ENCODE measurements at places on chromosomes 5 and 9.

GRCh38 chr5:25345240-25345771, 700.5 kb upstream of the CDH10 start:
- DNase-seq = no peak

DNA sequence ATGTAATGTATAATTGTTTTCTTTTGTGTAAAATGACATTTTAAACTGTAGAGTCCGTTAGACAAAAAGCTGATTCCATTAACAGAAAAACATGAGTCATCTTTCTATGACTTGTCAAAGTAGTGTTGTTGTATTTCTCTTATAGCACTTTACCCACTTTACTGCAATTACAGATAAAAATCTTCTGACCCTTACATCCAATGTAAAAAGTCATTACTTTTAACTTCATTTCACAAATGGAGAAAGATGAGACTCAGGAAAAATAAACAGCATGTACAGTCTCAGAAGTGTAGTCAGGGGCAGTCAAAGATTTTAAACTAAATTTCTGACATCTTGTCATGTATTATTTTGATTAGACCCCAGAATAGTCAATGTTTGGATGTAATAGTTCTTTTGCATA, 146.6 kb downstream of the CTNND2 start:
- no peak for DNase-seq

DNA sequence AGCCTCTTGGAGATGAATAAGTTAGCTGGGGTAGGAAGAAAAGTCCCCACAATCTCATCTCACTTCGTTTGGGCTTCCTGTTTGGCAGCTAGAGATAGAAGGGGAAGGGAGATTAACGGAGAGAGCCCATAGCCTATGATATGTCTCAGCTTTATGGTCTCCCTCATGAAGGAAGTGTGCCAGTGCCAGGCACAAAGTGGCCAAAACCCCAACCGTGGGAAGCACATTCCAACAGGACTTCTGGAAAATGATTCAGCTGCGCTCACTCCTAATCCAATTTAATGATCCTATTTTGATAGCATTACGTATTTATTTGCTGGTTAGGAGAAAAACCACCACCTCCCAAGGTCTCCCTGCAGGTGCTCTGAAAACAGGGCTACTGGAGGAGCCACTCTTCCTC, 303.1 kb upstream of the CLINT1 start:
- no peak for DNase-seq

- DNase-seq = peak; percentile 14
These were observed 58.9 kb upstream of the MCCC2 start for GRCh38 chr5:71528206-71528605.

GRCh38 chr5:7673658-7674057, 177.3 kb downstream of the CFAP90 start:
- DNase-seq = no peak

- no peak for DNase-seq
These were observed 881.1 kb upstream of the DMAC1 start for GRCh38 chr9:8680658-8681057.

DNA sequence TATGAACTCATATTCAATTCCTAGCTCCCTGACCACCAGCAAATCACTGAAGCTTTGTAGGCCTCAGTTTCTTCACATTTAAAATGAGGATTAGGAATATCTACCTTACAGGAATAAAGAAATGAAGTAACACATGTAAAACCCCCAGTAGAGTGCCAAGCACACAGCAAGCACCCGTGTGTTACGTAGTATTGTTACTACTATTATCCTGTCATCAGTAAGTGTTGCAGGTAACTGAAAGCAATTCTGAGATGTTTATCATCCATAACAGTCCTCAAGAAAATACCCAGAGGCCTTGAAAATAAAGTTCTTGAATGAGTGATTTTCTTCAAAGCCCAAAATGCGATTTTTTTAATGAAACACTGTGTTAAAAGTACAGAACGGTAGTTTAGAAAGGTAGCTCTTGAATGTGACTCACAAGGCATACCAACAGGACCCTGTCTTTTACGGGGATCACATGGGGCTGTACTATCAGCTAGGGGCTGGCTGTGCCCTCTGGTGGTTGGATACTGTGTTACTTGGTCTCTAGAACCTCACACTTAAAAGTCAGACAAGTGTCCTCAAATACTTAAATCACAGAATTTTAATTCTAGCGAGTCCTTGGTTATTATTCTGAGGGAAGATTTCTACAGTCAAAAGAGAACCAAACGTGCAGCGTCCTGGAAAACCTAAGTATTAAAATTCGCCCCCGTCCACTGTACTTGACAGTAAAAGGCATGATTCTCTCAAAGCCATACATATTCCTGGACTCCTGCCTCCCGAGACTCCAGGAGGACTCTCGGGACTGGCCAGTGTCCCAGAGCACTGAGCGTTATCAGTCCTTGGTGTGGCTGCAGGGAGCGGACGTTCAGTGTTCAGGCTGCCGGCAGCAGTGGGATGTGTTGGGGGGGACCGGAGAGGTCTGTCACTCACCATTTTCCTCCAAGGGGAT, 725 bp downstream of the NDUFB6 start:
- peak; percentile 89 for DNase-seq

DNA sequence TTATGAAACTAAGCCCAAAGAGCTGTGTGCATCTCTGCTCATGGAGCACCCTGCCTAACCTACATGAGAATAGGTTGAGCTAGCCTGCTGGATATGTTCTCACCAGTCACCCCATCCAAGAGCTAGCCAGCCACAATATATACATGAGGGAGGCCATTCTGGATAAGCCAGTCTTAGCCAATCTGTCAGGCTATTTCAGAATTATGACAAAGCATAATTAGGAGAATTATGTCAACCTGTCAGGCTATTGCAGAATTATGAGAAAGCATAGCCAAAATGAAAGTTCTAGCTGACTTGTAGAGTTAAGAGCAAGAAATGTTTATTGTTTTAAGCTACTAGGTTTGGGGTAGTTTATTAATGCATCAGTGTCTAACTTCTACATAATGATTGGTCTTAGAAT, 189.8 kb downstream of the WDR70 start:
- no peak for DNase-seq

- no peak for DNase-seq
These were observed 510.4 kb downstream of the CCDC171 start for GRCh38 chr9:16063241-16063591.

- peak; percentile 9 for DNase-seq
These were observed 961 bp downstream of the DPP7 start for GRCh38 chr9:137113385-137114159.

DNA sequence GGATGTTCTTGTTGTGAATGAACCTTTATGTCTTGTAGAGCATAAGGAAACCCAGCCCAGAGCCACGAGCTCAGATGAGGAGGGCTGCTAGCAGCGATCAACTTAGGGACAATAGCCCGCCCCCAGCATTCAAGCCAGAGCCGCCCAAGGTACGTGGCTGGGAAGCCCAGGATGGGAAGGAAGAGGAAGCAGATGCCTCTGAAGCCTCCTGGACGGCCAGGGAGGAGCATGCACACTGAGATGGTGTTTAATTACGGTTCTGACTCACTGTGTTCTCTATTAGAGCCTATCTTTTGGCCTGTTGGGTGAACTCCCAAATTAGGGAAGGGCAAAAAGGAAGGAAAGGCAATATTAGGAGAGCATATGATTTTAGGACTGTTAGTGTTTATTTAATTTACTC, 75.3 kb downstream of the TJP2 start:
- peak; percentile 10 for DNase-seq

DNA sequence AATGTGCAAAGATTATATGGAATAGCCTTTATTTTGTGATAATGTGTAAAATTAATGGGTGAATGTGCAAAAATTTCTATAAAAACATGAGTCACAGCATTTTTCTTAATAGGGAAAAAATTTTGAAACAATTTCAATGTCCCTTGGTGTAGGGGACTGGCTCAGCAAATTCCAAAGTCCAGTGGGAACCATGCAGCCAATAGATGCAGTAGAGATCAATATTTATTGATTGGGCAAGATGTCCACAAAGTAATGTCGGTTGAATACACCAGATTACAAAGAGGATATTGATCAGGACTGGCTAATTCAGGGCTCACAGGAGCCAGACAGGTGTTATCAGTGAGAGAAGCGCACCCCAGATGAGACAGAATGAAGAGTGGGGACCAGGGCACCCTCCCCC, 62.5 kb downstream of the AMBP start:
- no peak for DNase-seq

DNA sequence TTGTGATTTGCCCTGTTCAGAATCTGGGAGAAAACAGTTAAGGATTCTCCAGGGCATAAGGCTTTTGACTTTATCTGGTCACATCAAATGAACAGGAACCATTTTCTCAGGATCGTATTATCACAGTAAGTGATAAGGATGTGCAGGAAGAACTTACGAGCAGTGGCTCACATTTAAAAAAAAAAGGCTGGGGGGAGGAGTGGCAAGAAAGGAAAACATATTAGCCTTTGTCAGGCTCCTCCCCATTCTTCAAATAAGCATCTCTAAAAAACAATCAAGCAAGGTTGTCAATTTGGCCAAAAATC, 234.3 kb upstream of the TMEM161B start:
- DNase-seq = peak; percentile 1

- peak; percentile 63 for DNase-seq
These were observed 103.9 kb downstream of the INSYN2B start for GRCh38 chr5:169876386-169876785.

GRCh38 chr5:143347046-143347445, 56.4 kb downstream of the NR3C1 start:
- no peak for DNase-seq

DNA sequence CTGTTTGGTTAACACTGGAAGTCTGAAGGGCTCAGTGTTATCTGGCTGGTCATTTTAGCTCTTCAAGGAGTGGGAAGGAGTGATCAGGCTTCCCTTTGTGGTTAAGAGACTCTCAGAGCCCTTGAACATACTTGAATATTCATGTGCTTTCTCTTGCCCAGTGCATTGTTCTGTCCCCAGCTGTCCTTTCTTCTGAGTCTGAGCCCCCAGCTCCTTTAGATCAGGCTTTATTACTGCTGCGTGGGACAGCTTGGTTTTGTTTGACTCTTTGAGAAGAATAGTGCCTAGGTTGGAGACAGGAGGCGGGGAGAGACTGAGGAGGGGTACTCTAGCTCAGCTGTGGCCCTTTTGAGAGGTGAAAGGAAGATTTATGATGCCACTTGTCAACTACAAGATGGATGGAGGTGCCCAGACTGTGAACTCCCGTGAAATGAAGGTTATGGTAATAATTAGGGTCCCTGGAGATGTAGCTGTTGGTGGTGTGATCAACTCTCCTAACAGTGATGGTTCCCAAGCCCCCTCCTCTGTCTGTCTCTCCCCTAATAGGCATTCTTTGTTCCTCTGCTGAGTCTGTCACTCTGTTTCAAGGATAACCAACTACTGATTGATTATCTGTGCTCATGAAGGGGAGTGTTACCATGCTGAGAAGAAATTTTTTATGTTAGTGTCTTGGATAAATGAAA, 83.1 kb upstream of the GLRA1 start:
- DNase-seq = no peak

DNA sequence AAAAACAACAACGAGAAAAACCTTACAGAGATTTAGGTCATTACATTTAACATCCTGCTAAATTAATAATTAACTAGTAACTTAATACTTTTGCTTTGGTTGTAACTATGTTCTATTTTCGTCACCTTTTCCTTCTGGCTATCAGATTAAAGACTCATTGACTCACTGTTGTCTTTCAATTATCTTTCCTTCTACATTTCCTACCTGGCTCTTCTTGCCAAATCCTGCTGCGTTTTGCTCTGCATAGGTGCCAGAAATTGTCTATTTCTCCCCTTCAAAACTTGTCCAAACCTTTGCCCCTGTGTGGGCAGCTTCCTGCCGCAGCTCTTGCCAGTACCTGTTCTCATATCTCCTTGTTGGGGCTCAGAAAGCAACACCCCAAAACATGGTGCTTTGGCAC, 235.5 kb upstream of the ZNF608 start:
- DNase-seq = no peak

DNA sequence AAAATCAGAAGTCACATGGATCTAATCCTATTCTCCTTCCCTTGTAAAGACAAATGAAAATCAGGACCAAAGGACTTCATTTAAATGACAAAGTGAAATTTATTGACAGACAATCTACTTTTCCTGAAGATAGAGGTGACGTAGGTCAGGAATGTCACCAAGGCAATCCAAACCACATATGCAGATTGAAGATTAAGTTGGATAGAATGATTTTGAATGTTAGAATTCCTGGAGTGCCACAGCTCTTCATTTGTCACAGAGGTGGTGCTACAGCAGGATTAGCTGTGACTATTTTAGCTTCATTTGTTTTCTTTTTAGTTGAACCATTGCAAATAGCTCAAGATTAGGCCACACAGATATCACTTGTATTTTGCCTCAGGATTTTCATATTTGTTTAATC, 736.0 kb upstream of the ARRDC3 start:
- DNase-seq = no peak

DNA sequence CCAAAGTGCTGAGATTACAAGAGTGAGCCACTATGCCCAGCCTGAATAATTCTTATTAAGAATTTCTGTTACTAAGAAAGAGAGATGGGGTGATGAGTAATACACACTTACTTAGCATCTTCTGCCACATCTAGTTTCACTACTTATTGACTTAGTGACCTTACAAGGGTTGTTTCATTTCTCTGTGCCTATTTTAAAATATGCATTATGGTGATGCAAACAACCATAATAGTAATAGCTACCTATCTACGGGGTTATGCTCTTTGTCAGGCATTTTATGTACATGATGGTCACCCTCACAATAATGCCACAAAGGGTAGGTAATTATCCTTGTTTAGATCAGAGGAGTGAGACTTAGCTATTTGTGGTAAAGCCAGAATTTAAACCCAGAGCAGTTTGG, 499.0 kb upstream of the SGCD start:
- no peak for DNase-seq

GRCh38 chr5:161539016-161539415, 7.5 kb downstream of the GABRB2 start:
- DNase-seq = no peak

GRCh38 chr9:115393976-115394775, 276.2 kb upstream of the TNC start:
- DNase-seq = no peak

- DNase-seq = no peak
These were observed 16.6 kb upstream of the ELAVL2 start for GRCh38 chr9:23842565-23843129.

DNA sequence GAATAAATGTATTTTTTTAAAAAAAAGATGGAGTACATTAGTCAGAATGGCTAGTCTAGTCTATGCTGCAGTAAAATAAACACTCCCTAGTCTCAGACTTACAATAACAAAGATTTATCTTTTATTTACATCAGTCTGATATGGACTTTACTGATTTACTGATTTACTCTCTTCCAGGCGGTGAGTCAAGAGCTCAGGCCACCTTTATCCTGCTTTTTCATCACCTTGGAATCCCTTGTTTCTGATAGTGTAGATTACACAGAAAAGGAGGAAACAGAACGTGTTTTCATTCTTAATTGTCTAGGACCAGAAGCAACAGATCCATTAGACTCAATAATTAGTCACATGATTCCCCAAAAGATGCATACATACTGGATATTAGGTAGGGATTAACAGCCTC, 290.1 kb upstream of the TRPC7 start:
- DNase-seq = peak; percentile 21

DNA sequence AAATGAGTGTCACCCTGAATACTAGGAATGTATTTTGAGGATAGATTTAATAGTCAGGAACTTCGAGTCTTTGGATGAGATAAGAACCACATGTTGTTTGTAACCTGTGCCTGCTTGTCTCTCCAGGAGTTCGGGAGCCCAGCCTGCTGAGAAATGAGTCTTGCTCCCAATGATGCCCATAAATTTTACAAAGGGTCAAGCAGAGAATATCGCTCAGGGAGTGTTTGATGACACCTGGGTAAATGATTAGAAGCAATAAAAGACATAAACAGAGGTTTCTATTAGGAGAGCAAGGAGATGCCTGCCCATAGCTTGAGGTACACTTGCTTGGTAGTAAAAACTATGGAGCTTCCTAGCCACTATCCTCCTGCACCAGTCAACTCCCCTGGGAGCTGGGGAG, 46.9 kb upstream of the KLF4 start:
- DNase-seq = no peak
